T1000 (cell line): ENCODE measurements at places on chromosomes 1 and 21.

DNA sequence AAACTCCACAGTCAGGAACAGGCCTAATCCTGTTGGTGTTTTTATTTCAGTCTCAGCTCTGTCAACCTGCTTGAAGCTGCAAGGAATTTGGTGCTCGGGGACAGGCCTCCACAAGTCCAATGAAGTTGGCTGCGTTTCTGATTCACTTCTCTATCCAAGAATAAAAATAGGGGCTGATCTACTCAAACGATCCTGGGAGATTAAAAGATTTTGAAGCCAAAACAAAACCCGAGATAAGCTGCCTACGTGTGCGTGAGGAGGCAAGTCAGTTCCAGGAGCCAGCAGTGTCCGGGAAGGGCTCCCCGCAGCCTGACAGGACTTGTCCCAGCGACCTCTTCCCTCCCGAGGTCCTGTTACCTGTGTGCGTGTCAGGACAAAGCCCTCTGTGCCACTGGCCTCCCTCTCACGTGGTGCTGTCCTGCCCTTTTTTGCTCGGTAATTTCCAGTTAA is 98.0 kb downstream of the ETS2 start:
- DNase-seq, result no peak

- no peak for DNase-seq
Measured at GRCh38 chr1:205048382-205048781, 5.4 kb downstream of the CNTN2 start.

GRCh38 chr1:62423580-62424242 is 13.1 kb upstream of the USP1 start:
- no peak for DNase-seq

DNA sequence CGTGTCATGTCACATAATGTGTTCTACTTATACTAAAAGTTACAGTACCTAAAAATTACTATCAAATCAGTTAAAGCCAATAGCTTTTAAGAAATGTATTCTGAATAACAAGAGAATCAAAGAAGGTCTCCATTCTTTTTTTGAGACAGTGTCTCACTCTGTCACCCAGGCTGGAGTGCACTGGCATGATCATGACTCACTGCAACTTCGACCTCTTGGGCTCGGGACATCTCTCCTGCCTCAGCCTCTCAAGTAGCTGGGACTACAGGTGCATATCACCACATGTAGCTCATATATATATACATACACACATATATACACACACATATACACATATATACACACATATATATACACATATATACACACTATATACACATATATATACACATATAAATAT is 20.1 kb downstream of the COP1 start:
- DNase-seq, result no peak

- DNase-seq, result no peak
Measured at GRCh38 chr1:44016041-44016889, 15.0 kb downstream of the SLC6A9 start.
